Epithelial cell of esophagus (primary cell): ENCODE measurements at places on chromosomes 6 and 20.

- DNase-seq = peak; percentile 48
Measured at GRCh38 chr20:31587545-31588389, 17.3 kb upstream of the ID1 start.

GRCh38 chr6:7335519-7335918 lies 22.5 kb upstream of the SSR1 start:
- DNase-seq = no peak

- DNase-seq = no peak
Measured at GRCh38 chr6:144334150-144334708, 49.1 kb downstream of the UTRN start.

DNA sequence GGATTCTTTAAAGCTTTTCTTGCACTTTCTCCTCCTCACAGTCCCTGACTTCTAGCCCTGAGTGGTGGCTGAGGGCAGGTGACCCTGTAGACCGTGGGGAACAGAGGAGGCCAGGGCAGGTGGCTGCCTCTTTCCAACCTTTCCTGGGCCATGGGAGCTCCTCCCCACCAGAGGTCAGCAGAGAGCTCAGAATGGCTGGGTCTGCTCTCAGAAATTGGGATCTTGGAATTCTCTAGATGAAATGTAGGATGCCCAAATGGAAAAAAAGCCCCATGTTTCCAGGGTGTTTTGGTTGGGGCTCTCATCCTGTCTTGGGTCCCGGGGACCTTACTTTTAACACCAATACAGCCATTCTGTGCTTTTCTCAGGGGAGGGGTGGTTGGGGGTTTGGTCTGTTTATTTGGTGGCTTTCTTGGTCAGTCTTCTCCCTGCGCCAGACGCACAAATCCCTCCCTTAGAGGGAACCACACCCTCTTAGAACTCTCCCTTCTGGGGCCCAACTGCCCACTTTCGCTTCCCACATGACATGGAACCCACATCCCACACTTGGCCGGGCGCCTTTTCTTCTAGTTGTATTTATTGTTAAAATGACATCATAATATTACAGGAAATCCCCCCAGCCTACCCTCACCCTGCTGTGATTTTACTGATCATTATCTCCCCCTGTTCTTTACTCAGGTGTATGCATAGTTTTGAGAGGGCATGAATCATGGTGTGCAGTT lies 17.9 kb downstream of the GNAS start:
- DNase-seq = peak; percentile 60

DNA sequence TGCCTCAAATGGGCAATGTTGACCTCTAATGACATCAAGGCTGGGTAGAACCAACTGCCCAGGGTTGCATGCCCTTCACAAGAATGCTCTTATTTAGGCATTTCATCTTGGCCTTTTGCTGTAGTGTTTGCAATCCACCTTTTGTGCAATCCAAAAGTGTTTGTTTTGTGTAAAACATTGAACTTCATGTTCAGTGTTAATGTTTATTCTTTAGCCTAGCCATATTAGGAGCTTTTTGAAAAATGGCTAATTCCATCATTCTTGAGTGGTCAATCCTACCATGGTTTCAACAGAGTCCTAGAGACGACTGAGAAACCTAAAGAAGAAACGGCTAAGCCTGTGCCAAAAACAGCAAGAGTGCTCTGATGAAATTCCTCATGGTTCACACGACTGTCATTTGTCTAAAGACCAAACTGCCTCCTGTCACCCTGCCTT lies 279.6 kb upstream of the PRDM1 start:
- DNase-seq = no peak

GRCh38 chr20:19137641-19138040 lies 74.8 kb upstream of the SLC24A3 start:
- DNase-seq = no peak

- no peak for DNase-seq
Measured at GRCh38 chr6:45535933-45536332, 158.2 kb upstream of the SUPT3H start.

DNA sequence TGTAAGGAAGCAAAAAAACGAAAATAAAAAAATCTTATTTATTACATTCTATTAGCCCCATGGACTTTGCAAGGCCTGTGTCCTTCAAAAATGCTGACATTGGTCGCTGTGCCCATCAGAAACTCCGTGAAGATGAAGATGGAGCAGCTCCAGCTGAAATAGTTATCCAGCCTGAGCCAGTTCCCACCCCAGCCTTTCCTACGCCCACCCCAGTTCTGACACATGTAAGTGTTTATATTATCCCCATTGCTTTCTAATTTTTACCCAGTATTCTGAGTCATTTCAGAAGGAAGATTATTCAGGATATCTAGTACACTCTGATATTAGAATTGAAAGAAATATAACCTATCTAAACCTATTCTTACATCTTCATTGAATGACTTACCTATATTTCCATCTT lies 217.7 kb downstream of the ARHGAP18 start:
- no peak for DNase-seq

GRCh38 chr6:18207438-18207837 lies 52.2 kb downstream of the KDM1B start:
- DNase-seq = no peak

DNA sequence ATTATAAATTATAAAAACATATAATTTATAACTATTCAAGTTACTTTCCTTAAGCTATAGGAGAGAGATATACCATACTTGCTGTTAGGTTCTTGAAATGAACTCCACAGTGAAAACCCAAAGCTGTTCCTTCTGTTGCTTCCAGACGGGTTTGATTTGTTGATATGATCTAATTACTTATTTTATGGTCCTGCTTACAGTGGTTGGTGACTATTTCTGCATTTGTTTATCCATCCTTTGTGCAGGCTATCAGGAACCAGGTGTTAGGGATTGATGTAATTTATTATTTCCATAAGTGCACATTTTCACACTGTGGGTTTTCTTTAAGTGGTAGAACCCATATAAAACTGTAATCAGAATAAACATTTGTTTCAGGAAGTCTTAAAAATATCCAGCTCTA lies 167.1 kb downstream of the KIF6 start:
- no peak for DNase-seq

- DNase-seq = no peak
Measured at GRCh38 chr6:118744261-118744941, 93.0 kb upstream of the CEP85L start.

DNA sequence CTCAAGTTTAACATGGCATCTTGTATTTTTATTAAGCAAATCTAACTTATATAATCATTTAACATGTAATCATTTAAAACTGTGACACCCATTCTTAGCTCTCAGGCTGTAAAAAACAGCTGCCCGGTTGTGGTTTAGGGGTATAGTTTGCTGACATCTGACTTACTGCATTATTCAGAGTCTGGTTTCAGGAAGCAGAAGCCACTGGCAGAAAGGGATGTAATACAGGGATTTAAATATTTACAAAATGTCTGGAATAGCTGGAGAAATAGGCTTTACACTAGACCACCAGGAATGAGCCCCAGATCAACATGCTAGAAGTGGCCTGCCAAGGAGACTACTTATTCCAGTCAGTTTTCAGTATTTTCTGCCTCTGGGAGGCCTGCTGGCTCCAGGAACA lies 421.1 kb downstream of the CD109 start:
- DNase-seq = no peak

DNA sequence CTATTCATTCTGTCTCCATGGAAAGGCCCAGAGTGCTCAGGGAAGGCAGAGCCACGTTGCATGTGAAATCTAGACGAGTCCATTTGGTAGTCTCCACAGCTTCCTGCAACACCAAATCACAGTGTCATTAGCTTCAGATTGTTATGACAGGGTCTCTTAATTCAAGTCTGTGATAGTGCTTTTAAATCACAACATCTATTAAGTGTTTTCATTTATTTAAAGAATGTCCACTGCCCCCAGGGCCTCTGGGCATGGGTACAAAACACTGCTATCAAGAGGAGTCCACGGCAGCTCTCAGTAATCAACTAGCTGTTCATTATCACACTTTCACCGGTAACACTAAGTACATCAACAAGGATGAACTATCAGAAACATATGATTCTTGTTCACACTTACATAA lies 455.9 kb upstream of the JARID2 start:
- no peak for DNase-seq
